ENCODE measurements at places on chromosomes 2 and 18.

- H3K4me3 ChIP-seq = no peak overlapping the region
- no peak for DNase-seq
- H3K27ac ChIP-seq = no peak overlapping the region
Measured at GRCh38 chr2:69652206-69652605, 8.7 kb upstream of the AAK1 start.

- no peak overlapping the region for H3K27ac ChIP-seq
- H3K4me1 ChIP-seq = no peaks in the 10 kb centered on the region
- DNase-seq = no peak
- H3K36me3 ChIP-seq = no peaks in the 10 kb centered on the region
- no peaks in the 10 kb centered on the region for H3K27me3 ChIP-seq
Measured at GRCh38 chr2:193883820-193884219, 1689.1 kb upstream of the TMEFF2 start.

- H3K4me3 ChIP-seq = no peak overlapping the region
- DNase-seq = no peak
- no peaks in the 10 kb centered on the region for H3K4me1 ChIP-seq
- no peak overlapping the region for H3K27ac ChIP-seq
- no peaks in the 10 kb centered on the region for H3K36me3 ChIP-seq
- H3K27me3 ChIP-seq = no peaks in the 10 kb centered on the region
Measured at GRCh38 chr18:43034683-43035500, 80.6 kb downstream of the RIT2 start.

GRCh38 chr2:21633466-21633865 is 509.7 kb downstream of the TDRD15 start:
- no peaks in the 10 kb centered on the region for H3K4me1 ChIP-seq
- no peak overlapping the region for H3K27ac ChIP-seq

- no peak overlapping the region for H3K27ac ChIP-seq
- H3K4me3 ChIP-seq = no peak overlapping the region
- no peaks in the 10 kb centered on the region for H3K36me3 ChIP-seq
- no peaks in the 10 kb centered on the region for H3K4me1 ChIP-seq
- DNase-seq = no peak
Measured at GRCh38 chr2:152245653-152246052, 70.1 kb upstream of the STAM2 start.

DNA sequence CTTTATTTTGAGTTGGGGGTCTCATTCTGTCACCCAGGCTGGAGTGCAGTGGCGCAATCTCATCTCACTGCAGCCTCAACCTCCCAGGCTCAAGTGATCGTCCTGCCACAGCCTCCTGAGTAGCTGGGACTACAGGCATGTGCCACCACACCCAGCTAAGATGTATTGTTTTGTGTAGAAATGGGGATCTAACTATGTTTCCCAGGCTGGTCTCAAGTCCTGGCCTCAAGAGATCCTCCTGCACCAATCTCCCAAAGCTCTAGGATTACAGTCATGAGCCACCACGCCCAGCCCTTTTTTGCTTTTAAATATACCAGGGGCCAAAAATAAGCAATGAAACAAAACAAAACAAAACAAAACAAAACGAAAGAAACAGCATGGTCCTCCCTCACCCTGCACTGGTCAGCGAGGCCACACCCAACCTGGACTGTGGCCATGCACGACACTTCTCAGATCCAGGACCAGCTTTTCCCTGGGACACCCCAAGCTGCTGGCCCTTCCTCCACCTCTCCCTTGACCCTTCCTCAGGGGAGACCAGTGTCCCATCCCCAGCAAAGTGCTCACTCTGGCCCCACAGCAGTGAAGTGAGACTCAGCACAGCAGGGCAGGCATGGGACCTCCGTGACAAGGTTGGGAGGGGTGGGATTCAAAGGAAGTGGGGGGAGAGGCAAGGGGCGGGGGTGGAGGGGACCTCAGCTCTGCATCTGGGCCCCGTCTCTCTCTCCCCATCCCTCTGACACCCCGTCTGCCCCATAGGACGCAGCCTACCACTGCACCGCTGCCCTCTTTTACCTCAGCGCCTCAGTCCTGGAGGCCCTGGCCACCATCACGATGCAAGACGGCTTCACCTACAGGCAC is 23.5 kb downstream of the MAL start:
- H3K4me1 ChIP-seq = no peaks in the 10 kb centered on the region
- H3K4me3 ChIP-seq = no peak overlapping the region
- no peak overlapping the region for H3K27ac ChIP-seq
- H3K36me3 ChIP-seq = no peaks in the 10 kb centered on the region
- no peak for DNase-seq
- no peaks in the 10 kb centered on the region for H3K27me3 ChIP-seq

DNA sequence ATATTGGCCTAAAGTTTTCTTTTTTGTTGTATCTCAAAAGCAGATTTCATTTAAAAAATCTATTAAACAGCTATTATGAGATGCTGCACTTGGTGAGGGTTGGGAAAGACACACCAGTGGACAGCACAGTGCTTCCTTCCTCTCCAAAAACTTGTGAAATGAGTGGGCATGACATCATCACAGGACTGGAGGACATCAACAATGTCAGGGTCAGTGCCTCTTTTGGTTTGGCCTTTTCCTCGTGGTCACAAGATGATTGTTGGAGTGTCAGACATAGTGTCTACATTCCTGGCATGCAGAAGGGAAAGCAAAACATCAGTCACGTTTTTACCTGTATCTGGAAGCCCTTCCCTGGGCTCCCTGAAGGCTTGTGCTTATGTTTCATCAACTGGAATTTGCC is 49.6 kb downstream of the IL1R2 start:
- no peak overlapping the region for H3K4me3 ChIP-seq
- H3K27me3 ChIP-seq = no peaks in the 10 kb centered on the region
- peaks cover 48% of the 10 kb centered on the region for H3K4me1 ChIP-seq
- DNase-seq = no peak
- H3K36me3 ChIP-seq = no peaks in the 10 kb centered on the region

GRCh38 chr2:170362871-170363631 is 185.1 kb downstream of the MYO3B start:
- no peak for DNase-seq
- no peaks in the 10 kb centered on the region for H3K4me1 ChIP-seq
- no peak overlapping the region for H3K27ac ChIP-seq
- H3K4me3 ChIP-seq = no peak overlapping the region
- H3K36me3 ChIP-seq = no peaks in the 10 kb centered on the region

All from lower lobe of right lung (tissue), 2 donors.